ENCODE measurements at places on chromosomes 12 and 14.

DNA sequence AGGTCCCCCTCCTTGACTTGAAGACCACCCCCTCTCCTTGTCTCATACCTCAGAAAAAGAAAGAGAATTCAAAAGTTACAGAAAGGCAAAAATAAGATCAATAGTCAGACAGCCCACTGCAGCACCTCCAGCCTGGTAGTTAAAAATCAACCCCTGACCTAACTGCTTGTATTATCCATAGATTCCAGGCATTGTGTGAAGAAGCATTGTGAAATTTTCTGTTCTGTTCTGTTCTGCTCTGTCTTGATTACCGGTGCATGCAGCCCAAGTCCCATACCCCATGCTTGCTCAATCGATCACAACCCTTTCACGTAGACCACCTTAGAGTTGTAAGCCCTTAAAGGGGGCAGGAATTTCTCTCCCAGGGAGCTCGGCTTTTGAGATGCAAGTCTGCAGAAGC is 5.8 kb upstream of the DHRS7 start:
- no peak for DNase-seq

GRCh38 chr14:68728342-68729106 is 64.3 kb downstream of the ZFP36L1 start:
- no peak for DNase-seq

- no peak for DNase-seq
Observed at GRCh38 chr12:95124106-95124505, 50.7 kb upstream of the NR2C1 start.

DNA sequence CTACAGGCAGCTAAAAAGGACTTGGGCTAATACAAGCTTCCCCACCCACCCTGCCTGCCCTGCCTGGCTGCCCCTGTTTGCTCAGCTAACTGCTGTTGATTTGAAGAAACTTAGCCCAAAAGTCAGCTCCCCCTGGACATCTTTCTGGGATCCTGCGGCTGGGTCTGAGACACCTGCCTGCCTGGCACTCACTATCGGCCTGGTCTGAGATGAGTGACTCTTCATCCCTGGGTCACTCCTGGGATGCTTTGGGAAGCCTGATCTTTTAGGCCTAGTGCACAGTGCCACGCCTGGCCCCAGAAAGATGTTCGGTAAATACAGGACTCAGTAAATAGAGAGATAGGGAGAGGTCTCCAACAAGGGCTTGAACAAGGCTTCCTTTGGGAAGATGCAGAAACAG is 211.3 kb upstream of the DIO3 start:
- DNase-seq = no peak

- DNase-seq = no peak
Observed at GRCh38 chr14:100577321-100577985, 9.8 kb downstream of the BEGAIN start.

DNA sequence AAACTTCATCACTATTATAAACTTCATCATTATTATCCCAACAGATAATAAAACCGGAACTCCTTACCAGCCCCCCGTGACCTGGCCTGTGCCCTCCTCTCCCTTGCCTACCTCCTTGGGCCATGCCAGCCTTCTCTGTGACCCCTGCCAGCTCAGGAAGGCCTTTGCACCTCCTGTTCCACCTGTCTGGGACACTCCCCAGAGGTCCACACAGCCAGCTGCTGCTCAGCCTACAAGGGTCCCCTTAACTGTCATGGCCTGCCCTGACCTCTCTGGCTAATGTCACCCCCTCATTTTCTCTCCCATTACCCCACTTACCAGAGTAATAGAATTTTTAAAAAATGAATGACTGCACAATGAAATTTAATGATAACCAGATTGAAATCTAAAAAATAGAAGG is 121.0 kb downstream of the NCOR2 start:
- no peak for DNase-seq

- DNase-seq = no peak
Observed at GRCh38 chr14:90654831-90655276, 161.4 kb downstream of the TTC7B start.

GRCh38 chr14:80200093-80200492 is 11.2 kb downstream of the DIO2 start:
- no peak for DNase-seq

DNA sequence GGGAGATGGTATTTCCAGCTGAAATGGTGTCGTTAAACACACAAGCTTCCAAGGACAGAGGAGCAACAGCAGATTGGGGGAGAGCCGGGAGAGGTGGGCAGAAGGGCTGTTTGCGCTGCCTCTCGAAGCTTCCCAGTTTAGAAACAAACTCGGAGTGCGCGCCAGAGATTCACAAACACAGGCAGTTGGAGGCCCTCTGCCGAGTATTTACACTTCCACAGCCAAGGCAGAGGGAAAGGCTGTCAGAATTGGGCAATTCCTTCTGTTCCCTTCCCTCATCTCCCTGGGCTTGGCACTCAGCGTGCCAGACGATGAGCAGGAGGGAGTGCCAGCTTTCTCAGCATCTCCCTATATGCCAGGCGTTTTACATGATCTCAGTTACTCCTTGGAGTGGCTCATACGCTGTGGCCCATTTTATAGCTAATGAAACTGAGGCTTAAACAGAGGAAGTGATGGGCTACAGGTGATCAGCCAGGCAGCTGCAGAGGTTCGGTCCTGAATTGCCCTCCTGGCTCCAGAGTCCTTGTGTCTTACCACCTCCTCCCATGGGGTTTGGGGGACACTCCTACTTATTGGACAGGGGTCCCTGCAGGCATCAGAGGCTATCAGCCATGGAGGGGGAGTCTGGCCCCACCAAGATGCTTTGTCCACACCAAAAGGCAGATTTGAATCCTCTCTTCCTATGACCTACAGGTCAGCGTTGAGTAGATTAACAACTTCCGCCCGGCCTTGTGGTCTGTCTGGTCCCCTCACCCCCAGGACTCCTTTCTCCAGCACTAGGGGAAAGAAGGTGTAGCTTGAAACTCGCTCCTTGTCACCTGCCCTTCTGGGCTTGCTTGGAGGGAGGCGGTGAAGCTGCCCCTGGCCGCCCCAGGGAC is 3.1 kb downstream of the FAM222A start:
- no peak for DNase-seq

- DNase-seq = no peak
Observed at GRCh38 chr12:112711507-112711906, 80.0 kb upstream of the RPH3A start.

DNA sequence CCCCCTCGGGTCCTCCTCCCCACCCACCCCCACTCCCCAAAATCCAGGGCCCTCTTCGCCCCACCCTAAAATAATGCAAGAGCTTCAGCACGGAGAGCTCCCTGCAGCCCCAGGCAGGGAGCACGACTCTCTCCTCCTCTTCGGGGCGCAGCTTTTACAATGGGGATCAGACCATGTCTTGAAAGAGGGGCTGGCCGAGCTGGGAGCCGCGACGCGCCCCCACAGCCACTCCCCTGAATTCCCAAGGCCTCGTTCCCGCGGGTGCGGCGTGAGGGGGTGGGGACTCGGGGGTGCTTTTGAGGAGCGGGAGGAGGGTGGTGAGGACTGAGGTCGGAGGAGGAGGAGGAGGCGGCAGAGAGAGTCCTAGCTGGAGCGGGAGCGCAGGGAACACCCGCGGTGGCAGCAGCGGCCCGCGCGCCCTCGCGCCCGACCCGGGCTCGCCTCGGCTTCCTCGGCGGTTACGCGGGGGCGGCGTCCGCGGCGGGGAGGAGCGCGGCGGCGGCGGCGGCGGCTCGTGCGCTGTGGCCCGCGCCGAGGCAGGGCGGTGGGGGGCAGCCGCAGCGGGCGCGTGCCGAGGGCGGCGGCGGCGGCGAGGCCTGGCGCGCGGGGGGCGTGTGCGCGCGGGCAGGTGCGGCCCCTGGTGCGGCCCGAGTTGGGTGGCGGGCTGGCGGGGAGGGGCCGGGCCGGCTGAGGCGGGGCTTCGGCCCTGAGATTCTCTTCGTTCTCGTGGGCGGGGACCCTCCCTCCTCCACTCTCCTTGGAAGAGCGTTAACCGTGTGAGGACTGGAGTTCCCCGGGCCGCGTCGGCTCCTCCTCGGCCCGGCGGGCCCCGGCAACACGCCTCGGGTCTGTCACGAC is at the start of gene ANKS1B:
TSS of gene ANKS1B (minus strand) at position 666 of the 858 bp plus-strand sequence. CDS start 699 bp downstream, outside the sequence.
- DNase-seq = no peak

DNA sequence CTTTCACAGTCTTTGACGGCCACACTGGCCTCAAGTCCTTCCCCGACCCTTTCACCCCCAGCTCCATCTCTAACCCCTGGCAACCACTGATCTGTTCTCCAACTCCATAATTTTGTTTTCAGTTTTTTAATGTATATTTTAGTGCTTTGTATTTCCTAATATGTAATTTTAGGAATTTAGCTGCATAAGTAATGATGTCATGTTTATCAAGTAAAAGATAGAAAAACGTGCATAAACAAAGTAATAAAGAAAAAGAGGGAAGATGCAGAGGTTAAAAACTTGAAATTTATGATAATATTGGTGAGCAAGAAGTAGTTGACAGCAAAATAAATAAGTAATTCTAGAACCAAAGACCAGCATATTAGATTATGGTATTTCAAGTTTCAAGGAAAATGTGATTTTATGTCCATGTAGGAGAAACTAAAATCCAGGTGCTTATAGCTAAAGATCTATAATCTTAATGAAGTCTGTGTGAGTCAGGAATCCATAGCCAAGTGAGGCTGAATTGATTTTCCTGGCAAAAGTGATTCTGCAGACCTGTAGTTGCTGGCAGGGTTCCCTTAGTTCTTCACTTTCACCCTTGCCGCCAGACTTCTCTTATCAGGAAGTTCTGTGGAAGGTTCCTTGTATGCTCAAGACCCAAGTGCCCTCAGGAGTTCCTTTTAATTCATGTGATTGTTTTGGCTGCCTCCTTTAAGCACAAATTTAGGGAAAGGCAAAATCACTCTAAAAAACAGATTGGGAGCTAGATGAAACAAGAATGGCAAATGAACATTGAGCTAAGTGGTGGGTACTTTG is 24.4 kb downstream of the FBXW8 start:
- no peak for DNase-seq

DNA sequence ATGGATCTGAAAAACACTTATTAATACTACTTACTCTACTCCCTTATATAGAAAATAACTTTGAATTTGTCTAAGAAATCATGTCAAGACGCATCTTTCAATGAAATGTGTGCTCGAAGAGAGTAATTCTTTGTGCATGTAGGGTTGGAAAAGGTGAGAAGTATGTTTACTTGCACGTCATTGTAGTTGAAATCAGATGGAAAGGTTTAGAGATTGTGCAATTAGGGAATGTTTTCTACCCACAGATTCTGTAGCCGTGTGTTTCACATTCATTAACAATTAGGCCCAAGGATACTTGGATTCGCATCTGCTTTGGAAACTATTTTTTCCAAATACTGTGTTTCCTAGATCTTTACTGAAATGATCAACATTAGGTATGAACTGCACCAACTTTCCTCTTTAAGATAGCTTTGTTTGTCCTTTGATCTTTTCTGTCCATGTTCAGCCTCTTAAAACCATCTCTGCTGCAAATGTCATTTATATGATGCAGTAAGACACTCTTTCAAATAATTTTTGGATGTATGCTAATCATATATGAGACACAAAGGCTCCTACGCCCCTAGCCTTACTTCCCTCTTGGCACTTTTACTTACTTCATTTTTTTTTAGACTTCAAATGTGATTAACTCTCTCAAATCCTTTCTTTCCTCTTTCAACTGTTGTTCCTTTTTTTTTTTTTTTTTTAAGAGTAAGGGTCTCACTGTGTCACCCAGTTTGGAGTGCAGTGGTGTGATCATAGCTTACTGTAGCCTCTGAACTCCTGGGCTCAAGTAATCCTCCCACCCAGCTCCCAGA is 58.0 kb upstream of the PSMA6 start:
- no peak for DNase-seq

GRCh38 chr14:65103150-65103760 is 938 bp upstream of the MAX start:
- no peak for DNase-seq

- DNase-seq = no peak
Observed at GRCh38 chr12:91706466-91706865, 439.2 kb downstream of the BTG1 start.

DNA sequence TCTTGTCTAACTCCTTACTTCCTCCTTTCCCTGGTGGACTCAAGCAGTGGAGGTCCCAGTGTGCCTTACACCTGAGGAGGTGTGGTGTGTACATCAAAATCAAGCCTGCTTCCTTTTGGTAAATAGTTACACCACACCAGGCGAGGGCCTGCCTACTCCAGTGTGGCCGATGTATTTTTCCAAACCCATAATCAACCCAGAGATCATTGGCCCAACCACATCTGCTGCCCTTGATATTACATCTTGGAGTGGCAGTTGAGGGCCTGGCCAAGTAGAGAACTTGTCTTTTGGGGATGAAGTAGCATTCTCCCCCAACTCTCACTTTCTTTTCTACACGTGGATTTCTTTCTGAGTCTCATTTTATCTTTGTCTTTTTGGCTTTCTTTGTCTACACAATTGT is 187.4 kb downstream of the EFCAB11 start:
- no peak for DNase-seq

GRCh38 chr14:82451675-82452074 is 918.0 kb upstream of the SEL1L start:
- no peak for DNase-seq

GRCh38 chr14:56896922-56897321 is 86.6 kb upstream of the OTX2 start:
- DNase-seq = no peak

DNA sequence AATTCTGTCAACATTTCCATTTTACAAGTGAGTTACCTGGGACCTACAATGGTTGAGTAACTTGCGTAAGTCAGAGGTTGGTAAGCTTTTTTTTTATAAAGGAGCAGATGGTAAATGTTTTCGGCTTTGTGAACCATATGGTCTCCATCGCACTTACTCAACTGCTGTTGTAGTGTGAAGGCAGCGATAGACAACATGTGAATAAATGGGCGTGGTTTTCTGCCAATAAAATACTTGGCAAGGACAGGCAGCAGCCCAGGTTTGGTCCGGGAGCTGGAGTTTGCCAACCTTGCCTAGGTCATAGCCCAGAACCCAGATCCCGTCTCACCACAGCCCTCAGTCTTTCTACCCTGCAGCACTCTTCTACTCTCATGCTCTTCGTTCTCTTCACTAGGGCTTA is 6.3 kb downstream of the DDX55 start:
- no peak for DNase-seq

DNA sequence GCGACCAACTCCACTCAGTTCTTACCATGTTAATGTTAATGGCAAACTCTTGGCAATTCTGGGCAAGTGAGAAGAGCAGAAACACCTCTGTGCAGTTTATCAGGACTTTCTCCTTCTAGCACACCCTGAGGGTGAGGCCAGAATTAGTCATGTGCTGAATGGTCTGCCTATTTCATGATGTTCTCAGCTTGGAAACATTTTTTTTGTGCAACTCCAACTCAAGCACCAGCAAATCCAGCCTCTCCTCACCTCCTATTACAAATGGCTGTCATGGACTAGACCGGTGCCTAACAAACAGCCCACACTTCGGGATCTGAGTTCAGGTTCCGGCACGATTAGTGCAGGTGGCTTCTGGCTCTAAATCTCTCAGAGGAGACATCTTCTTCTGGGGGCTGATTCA is 246.0 kb downstream of the ZFP36L1 start:
- no peak for DNase-seq

GRCh38 chr14:93892923-93893558 is 34.1 kb upstream of the FAM181A start:
- DNase-seq = peak; percentile 55

- DNase-seq = no peak
Observed at GRCh38 chr12:68823696-68824095, 15.7 kb downstream of the MDM2 start.

- DNase-seq = peak; percentile 58
Observed at GRCh38 chr12:4421590-4422031, 24.0 kb downstream of the FGF6 start.
